ENCODE measurements at places on chromosomes 12 and 14.

GRCh38 chr12:4118601-4119156 lies 154.9 kb upstream of the CCND2 start:
- no peak for DNase-seq

DNA sequence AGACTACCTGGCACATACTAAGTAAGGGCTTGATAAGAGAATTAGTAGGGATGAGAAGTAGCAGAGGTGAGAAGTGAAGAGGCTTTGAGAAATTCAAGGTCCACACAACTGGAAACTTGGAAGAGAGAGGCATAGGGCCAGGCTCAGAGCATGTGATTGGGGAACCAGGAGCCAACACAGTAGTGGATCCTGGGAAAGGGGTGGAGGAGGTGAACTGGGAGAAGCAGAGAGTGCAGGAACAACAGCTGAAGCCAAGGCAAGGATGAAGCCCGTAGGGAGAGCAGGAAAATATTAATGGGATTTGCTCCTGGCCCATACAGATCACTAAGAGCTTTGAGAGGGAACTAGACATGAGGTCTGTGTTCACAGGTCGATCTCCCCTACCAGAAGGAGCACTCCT lies 1.4 kb upstream of the ITGB7 start:
- no peak for DNase-seq

GRCh38 chr12:105166736-105167135 lies 59.2 kb downstream of the WASHC4 start:
- no peak for DNase-seq

GRCh38 chr14:102583726-102584125 lies 8.7 kb upstream of the RCOR1 start:
- no peak for DNase-seq

- DNase-seq: no peak
These were observed 101.4 kb upstream of the FKBP4 start for GRCh38 chr12:2693244-2693860.

DNA sequence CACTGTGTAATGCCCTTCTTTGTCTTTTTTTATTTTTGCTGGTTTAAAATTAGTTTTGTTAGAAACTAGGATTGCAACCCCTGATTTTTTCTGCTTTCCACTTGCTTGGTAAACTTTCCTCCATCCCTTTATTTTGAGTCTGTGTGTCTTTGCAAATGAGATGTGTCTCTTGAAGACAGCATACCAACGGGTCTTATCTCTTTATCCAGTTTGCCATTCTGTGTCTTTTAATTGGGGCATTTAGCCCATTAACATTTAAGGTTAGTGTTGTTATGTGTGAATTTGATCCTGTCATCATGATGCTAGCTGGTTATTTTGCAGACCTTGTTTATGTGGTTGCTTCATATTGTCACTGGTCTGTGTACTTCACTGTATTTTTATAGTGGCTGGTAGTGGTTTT lies 43.5 kb upstream of the LALBA start:
- DNase-seq: no peak

GRCh38 chr14:95065411-95065810 lies 91.9 kb downstream of the DICER1 start:
- no peak for DNase-seq

DNA sequence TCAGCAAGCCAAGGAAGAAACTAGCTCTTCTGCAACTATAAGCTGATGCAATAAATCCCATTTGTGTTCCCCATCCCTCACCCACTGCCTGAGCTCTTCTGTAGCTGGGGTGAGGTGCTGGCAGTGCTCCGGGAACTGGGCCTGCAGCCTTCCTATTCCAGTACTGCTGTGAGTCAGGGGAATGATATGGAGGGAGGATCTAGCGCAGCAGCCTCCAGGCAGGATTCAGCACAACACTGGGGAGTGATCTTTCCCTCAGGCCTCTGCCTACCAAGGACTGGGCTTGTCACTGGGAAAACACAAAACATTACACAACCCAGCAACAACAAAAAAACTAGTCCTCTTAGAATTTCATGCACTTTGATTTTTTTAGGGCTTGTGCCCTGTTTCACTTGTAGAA lies 58.7 kb downstream of the ST8SIA1 start:
- DNase-seq: no peak

All from stimulated activated CD8-positive, alpha-beta memory T cell treated with anti-CD3 and anti-CD28 coated beads, Interleukin-12 subunit alpha, Interleukin-12 subunit beta, amount 100 ng/mL, for 1 hour (primary cell).